ENCODE measurements at places on chromosomes 13 and 19. TPM values are rescaled to one million over a fixed set of nuclear protein-coding genes. Genes with fewer than 3 reads are reported as not detected.

DNA sequence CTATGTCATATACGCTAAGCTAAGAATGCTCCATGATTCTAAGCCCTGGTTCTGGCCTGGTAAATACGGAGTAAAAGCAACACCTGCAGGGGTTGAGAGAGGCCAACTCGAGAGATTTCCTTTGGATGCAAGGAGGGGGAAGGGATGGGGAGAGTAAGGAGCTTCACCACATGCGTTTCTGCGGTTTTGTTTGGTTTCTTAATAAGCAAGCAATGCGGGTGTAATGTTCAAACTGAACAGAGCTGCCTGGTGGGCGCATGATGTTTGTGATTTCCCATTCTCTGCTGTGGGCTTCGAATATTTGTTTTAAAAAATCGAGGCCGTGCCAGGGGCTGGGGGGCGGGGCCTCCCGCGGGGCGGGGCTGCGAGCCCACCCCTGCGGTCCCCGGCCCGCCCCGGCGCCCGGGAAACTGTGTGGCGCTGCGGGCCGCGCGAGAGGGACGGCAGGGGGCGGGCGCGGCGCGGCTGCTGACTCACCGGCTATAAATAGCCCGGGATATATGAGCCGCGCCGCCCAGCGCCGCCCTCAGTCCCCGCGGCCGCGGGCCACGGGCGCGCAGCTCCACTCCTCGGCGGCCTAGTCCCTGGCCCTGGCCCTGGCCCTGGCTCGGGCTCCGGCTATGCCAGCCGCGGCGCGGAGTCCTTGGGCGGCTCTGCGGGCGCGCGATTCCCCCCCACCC lies 5.1 kb downstream of the BBC3 start:
- DNase-seq: peak; percentile 88

The LILRA2 gene
- total RNA-seq: not detected

The BEST2 gene
- not detected for total RNA-seq

The CD33 gene
- total RNA-seq: 2.3 TPM

DNA sequence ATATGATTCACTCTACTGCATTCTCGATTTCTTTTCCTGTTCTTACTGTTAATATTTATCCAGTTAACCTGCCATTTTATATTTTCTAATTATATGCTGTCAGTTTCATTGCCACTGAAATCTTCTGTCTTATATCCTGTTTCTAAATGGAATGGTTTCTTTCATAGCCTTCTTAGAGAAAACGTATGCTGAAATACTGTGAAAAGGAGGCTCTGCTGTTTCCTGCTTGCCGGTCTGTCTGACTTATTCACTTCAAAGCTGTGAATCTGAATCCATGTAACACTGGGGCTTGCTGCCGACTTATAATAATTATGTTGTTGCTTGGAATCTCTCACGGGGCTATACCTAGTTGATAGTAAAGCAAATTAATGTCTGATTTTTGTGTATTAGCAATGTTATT lies 80.0 kb downstream of the GPR12 start:
- DNase-seq: no peak

DNA sequence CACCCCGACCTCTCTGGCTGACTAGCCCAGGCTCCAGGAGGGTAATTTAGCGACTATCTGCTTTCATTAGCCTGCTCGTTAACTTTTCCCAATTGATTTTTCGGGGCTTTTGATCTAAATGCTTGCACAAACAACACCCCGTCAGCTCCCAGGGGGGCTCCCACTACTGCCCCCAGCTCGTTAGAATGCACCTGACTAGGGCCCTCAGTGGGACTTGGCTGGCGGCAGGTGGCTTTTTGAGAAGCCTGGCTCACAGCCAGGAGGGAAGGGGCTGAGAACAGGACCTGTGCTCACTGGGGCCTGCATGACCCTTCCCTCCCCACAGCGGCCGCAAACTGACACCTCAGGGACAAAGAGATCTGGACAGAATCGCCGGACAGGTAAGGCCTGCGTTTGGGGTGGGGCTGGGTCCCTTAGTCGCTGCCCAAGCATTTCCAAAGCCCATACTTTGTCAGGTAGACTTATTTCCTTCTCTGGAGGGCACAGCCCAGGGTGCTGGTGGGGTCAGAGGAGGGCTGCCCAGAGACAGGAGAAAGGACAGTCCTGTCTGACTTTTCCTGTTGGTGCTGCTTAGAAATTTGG lies 7.6 kb upstream of the CD79A start:
- DNase-seq: no peak

DNA sequence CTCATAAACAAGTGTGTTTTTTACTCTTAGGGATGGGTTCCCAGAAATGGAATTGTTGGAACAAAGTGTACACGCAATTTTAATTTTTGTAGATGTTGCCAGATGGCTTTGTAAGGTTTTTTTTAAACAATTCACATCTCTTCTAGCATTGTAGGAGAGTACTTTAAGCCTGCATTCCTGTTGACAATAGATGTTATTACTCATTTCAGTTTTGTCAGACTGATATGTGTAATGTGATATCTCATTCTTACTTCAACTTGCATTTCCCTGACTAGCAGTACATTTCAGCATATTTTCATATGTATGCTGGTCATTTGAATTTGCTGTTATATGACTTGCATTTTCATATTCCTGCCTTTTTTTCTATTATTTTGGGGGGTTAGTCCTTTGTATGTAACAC lies 186.6 kb upstream of the SLITRK6 start:
- DNase-seq: no peak

The LYL1 gene
- 3.8 TPM for total RNA-seq

DNA sequence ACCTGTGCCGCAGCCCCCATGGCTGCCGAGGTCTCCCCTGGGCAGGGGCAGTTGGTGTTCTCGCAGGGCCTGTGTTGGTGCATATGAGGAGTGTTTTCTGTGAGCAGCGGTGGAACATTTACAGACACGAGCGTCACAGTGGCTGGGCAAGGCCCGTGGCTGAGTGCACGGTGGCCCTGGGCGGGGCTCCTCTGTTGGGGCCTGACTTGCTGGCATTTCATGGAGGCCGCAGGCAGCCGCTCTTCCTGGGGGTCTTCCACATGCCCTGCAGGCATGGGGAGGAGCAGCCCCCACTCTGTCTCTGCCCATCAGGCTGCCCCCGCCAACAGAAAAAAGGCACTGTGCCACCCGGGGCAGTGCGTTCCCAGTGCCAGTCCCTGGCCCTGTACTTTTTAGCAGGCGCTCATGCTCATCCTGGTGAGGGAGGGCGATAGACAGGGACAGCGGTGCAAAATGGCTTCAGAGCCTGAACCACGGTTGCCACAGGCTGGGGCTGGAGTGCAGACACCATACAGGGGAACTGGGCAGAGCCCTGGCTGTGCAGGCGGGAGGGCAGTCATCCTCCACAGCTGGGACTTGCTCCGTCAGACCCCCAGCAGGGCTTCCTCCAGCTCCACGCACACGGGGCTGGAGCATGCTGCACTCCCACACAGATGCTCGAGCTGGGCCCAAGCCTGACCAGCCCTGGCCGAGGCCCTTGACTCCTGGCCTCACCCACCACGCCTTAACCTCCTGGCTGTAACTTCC lies 23.5 kb downstream of the TFDP1 start:
- DNase-seq: no peak

The HSPH1 gene
- total RNA-seq: 139 TPM
